ENCODE measurements at places on chromosomes 6 and 20.

GRCh38 chr20:2010533-2010932 lies 16.7 kb upstream of the PDYN start:
- no peak for DNase-seq

DNA sequence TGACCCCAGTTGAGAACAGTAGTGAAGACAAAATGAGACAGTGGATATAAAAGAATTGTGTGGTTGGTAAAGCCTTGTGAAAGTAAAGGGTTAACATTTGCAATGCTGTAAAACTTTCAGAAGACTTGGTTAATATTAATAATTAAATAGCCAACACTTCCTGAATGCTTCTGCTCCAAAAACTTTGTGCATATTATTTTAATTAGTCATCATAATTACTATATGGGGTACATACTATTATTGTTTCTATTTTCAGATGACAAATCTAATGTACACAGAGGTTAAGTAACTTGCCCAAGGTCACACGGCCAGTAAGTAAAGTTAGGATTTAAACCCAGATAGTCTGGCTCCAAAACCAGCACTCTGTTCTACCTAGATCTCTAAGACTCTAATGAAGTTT lies 291.3 kb downstream of the OGFRL1 start:
- no peak for DNase-seq

- no peak for DNase-seq
Observed at GRCh38 chr20:61980647-61981583, 84.8 kb downstream of the TAF4 start.

DNA sequence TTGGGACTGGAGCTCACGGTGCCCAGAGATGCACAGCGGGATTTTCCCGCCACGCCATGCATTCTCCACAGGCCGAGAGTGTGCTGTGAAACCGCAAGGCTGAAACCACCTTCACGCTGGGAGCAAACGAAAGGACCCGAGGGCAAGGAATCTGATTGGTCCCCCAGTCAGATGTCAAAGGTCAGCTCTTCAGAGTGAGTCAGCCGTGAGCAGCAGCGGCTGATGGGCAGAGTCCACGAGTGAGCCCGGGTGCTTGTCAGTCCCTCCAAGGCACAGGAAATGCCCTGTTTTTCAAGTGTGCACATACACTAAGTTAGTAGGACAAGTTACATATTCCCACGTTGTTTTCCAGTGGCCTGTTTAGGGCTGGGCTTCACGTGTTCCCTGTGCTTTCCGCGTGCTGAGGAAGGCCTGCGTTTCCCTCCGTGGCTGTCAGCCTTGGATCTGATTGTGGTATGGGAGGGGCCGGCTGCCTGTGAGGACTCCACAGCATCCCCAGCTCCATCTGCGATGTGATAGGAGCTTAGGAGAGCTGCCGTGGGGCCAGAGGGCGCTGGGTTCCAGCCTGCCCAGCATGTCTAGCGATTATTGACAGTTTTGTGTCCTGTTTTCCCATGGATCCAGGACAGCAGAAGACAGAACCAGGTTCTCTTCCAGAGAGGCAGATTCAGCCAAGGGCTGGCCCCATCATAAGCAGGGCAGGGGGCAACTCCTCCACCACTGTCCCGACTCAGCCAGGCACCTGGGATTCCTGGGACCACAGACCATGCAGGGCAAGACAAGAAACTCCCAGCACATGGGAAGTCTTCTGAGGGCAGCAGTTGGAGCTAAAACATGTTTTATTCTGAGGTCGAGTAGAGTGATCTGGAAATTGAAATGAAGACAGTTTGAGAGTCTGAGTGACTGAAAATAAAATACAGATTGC lies 38.2 kb upstream of the FRMD1 start:
- no peak for DNase-seq

DNA sequence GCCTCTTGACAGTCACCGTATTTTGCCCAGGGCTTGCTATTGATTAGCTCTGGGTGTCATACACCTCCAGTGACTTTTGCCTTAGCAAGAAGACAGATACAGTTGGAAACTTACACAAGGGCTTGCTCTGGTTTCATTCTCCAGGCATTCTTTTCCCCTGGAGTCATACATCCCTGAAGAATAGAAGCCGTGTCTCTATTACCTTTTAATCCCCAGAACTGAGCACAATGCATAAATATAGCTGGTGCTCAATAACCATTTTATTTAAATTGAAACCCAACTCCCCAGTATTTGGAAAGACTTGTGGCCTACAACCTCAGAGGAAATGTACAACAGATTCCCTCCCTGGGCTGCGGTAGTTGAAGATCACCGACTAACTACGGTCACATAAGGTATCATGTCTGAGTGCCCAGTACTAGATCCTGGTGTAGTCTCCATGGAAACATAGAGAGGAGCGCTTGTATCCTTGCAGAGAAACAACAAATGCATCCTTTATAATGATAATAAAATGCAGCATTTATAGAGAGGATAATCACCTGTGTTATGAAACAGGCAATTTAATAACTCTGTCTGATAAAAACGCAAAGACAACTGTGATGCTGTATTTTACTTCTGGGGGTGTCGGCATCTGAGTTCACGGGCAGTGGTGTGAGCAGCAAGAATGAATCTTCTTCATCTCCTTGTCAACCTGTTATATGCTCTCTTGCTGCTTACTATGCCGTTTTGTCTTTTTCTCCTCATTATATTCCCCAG lies 401.2 kb upstream of the AGPAT4 start:
- DNase-seq, result no peak

DNA sequence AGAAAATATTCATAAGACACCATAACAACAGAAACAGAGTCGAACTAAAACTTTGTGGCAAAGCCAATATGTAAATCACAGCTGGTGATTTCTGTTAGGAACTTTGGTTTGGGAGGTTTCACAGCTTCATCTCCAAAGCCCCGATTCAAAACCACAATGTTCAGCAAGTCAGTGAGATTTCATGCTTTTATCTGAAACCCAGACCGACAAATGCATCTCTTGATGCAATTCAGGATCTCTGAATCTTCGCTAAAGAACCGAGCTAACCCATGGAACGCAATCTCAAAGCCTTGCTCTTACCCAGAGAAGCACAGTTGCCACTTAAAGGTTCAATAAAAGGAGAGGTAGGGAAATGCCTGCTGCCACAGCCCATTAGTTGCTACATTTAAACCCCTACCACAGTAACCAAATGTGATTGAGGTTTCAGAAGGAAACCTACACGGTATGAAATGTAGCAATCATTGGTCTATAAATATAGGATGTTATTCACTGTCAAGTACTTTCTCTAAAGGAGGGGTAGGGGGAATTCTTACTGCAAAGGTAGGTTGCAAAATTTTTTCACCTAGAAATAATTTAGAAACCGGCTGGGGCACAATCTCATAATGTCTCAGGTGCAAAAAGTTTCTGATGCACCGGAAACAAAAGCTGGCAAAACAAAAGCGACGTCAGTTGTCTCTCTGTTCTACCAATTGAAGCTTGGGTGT lies 381.0 kb upstream of the ARID1B start:
- no peak for DNase-seq

GRCh38 chr6:127290391-127291265 lies 24.0 kb downstream of the RNF146 start:
- DNase-seq, result no peak

- DNase-seq, result no peak
Observed at GRCh38 chr6:145699462-145699861, 35.9 kb downstream of the EPM2A start.

DNA sequence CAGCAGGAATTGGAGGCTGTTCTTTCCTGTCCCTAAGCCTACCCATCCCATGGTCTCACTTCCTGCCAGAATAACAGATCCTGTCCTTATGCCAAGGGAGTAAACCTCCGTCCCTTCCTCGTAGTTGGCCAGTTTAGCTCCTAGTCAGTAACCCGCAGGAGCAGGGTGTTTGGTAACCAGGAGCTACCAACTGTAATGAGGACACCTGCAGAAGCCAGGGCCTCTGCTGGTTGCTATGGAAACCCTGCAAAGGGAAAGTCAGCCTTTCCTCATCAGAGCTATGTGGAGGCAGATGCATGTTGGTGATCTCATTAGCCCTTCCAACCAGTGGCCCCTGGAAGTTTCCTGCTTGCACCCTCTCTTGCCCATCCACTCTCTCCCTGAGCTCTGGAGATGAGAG lies 368.2 kb upstream of the SULF2 start:
- no peak for DNase-seq

DNA sequence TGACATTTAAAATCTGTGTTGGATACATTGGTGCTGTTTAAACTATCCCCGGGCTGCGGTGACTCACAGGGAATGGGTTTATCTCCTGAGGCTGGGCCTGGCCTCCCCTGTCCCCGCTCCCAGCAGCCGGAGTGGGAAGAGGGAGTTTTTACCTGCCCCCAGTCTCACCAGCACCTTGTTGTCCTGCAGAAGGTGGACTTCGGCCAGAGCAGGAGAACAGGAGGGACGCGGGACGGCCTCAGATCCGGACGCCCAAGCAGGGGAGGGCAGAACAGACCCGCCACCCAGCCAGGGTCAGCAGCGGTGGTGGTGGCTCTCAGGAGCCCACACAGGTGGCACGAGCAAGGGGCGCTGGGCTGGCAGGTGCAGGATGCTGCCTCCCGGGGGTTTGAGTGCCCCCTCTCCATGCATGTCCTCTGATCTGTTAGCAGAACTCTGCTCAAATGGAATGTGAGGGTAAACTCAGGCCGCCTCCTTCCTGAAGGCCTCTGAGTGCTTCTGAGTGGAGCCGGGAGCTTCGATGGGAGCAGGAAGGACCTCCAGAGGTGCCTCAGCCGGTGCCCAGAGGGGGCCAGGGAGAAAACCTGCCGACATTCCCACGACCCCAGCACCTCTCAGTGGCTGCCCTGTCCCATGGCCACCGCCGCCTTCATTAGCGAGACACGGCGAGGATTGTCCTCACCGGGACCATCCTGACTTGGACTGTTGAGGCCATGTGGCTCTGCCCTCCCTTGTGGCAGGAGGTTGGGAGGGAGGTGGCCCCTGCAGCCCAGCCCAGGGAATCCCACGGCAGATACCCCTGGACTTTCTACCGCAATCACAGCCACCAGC lies 43.4 kb upstream of the MRGBP start:
- no peak for DNase-seq

- DNase-seq, result no peak
Observed at GRCh38 chr6:115796061-115796460, 264.6 kb downstream of the FRK start.

GRCh38 chr6:56752009-56752408 lies 109.3 kb upstream of the DST start:
- DNase-seq, result no peak

DNA sequence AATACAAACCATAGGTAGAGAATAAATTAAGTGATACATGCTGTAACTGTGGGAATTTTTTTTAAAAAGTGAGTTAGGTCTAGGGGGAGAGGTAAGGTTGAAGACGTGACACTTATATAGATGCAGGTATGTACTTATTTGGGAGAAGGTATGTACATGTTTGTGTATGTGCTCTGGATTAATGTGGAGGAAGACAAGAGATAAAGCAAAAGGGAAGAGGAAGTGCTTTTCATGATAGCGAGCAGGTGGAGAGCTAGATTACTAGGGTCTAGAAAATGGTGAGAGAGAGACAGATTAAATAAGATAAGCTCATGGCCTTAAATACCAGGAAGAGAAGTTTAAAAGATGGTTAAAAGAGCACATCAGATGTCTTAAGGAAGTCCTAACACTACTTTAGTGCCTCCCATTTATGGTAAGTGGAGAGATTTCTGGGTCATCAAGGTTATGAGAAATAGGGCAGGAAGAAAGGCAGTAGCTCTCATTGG lies 92.5 kb downstream of the MAN1A1 start:
- DNase-seq, result no peak

DNA sequence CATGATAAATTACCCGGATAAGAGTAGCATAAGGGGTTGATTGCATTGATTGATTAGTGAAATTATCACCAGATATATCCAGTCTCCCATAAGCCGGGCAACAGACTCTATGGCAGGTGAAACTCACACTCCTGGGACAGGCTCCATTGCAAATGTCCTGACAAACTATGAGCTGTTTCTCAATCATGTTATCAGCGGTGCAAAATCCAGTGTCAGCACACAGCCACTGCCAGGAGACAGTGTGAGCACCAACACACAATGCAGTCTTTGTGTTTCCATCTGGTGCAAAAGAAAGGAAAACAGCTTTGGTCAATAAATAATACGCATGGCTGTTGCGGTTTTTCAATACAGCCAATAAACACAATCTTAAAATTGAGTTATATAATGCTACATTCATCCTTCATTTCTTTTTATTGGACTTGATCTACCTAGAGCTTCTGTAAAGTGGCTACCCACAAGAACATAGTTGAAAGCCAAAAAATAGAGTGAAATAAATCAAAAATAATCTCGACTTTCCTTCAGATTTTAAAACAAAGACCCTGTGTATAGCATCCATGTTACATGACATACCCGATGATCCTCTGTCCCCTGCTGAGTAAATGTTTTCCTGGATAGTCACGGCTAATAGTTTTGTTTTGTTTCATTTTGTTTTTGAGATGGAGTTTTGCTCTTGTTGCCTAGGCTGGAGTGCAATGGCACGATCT lies 64.3 kb upstream of the AFDN start:
- no peak for DNase-seq

DNA sequence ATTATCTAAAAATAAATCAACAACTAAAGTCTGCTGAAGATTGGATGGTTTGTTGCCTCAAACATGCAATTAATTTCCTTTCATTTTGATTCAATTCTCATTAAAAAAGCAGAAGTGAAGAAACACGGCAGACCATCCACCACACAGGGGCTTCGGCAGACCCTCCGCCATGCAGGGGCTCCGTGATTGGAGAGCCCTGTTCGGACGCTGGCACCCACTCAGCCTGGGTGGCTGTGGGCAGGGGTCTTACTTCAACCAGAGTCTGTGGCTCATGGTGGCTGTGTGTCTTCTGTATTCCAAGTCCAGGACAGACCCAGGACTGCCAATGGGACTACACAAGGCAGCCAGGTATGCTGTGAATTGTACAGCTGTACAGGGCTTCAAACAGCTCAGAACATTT lies 86.9 kb upstream of the FRMD1 start:
- no peak for DNase-seq

DNA sequence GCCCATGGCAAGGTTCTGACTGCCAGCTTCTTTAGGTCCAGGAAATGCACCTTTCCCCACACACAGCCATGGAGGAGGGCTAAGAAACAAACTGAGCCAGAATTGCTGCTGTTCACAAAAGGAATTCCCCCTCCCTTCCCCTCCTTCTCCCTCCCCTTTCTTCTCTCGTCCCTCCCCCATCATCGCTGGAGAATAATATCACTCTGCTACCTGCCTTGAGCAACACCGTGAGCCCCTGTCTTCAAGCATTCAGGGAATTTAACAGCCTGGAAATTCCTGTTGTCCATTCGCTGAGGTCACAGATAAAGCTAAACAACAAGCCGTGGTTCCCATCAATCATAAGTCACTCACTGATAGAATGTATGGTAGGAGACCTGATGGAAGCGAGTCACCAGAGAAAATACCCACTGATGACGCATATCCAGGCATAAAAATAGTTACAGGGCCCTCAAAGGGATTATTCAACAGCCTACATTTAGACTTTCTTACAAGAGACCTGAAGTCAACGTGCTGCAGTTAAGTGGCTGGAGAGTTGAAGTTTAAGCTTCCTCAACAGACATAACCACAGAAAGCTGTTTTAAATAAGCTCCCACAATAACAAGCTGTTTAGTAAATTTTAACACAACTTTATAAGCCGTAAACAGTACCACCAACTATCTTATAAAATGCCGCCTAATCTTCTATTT lies 59.7 kb downstream of the HIVEP2 start:
- no peak for DNase-seq

GRCh38 chr6:137201006-137201405 lies 18.2 kb downstream of the IFNGR1 start:
- no peak for DNase-seq

- DNase-seq, result no peak
Observed at GRCh38 chr6:67047996-67048395, 1341.0 kb upstream of the EYS start.

Measured in activated naive CD4-positive, alpha-beta T cell (primary cell).